ENCODE measurements at places on chromosomes 5 and 9.

DNA sequence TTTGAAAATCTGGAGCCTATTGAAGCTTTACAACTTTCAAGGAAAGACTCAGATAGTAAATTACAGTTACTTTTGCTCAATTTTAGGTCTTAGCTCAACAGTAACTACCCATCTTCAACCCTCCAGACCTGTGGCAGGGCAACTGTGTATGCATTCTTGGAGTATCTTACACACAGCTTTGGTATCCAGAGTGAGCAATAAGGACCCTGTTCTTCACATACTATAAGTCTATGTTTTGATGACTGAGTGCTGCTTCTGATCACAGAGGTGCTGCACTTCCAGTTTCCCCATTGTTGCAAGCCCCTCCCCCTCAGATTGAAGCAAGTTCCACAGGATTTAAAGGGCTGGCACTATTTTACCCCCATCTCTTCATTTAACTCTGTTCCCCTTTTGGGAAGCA, 737.4 kb upstream of the GRAMD2B start:
- DNase-seq = no peak

- no peak for DNase-seq
Observed at GRCh38 chr5:179224741-179225140, 120.5 kb downstream of the ADAMTS2 start.

DNA sequence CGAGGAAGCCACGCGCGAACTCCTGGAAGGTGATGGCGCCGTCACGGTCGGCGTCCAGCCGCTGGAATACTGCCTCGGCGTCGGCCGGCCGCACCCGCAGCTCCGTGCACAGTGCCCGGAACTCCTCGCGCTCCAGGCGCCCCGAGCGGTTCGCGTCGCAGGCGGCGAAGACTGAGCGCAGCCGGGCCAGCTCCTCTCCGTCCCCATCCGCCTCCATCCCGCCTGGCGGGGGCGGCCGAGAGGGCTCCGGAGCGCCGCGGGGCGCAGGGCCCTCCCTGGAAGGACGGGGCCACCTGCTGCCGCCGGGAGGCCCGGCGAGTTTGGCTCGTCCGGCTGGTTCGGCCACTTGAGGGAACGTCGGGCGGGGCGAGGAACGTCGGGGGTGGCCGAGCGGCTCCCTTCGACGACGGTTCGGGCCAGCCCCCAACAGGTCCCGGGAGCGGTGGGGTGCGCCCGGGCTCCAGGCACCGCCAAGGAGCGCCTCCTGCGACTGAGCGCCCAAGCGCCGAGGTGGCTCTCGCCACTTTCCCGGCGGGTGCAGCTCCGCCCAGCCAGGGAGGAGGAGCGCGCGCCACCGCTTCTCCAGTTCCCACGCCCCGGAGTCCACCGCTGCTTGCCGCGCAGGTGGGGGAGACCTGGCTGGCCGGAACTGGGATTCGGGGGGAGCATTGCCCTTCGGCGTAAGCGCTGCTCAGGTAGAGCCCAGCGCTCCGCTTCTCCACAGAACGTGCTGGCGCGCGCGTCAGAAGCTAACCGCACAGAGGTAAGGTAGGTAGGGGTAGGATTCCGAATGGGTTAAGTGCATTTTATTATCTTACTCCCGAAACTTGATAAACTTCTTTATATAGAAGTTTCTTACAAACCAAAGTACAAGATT, at the start of gene RASEF:
RASEF (minus strand) TSS at position 492 of the 877 bp plus-strand sequence; CDS start at position 217, 275 bp downstream.
- DNase-seq = no peak

DNA sequence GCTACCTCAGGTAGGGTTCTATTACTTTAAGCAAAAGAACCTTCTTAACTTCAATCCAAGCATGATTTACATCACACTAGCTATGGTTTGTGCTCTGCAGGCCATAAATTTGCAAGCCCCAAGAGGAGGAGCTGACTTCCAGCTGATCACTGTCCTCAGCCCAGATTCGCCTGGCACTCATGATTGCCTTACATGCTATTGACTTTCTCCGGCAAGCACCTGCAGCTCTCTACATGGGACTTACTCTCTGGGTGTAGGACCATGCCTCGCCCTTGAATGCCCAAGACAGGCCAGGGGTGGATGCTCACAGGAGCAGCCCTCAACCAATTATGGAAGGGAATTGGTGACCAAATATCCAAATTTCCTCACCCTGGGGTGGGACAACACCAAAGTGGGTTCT, 99.8 kb downstream of the ESM1 start:
- no peak for DNase-seq

All from DND-41 (cell line).